Fibroblast of skin of scalp (primary cell): ENCODE measurements at places on chromosomes 11 and 22.

DNA sequence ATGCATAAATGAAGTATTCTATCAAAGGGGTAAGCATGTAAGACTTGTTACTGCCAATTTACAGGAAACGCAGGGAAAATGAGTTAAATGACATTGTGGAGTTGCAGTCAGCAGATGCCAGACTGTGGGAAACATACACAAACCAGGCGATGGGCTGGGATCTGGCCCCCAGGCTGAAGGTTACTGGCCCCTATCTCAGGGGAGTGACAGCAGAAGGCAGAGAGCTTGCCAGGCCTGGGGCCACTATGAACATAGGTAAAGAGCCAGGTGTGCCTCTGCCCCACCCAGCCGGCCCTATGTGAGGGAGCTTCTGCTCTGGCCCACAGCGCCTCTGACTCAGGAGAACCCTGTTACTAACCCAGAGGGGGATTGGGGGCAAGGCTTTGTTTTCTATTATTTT, 26.1 kb upstream of the SLC25A1 start:
- DNase-seq = no peak

DNA sequence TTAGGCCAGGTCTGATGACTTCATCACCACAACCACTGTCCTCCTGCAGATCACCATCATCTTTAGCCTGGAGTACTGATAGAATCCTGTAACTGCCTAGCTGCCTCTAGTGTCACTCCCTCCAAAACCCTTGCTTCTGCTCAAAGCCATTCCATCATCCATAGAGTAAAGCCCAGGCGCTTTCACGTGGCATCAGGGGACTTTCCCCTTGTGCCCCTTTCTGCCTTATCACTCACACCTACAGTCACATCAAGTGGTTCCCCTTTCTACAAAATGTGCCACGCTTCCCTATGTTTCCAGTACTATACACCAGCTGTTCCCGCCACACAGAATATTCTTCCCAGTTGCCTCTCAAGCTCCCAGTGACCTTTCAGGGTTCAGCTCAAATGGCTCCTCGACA, 75.9 kb downstream of the MN1 start:
- DNase-seq = no peak

DNA sequence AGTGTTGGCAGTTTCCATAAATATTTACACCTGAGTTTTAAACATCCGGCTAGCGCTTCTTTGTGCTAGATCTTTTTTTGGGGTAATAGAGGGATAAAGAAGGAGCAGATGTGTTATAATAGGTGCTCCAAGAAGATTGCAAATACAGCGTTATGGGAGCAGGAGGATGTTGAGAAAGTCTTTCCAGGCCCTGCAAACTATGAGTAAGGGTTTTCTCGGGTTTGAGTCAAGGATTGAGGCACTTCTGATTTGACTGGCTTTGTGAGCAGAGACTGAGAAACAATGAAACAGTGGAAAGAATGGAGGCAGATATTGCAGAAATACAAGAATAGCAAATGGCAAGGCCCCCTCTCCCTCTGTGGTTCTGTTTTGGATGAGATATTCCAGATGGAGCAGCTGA, 155.0 kb upstream of the TIMP3 start:
- no peak for DNase-seq

- no peak for DNase-seq
These were observed 739 bp upstream of the MRGPRE start for GRCh38 chr11:3232956-3233355.

GRCh38 chr22:44277386-44278135, 35.2 kb downstream of the SHISAL1 start:
- DNase-seq = no peak
